ENCODE measurements at places on chromosomes 1 and 21.

DNA sequence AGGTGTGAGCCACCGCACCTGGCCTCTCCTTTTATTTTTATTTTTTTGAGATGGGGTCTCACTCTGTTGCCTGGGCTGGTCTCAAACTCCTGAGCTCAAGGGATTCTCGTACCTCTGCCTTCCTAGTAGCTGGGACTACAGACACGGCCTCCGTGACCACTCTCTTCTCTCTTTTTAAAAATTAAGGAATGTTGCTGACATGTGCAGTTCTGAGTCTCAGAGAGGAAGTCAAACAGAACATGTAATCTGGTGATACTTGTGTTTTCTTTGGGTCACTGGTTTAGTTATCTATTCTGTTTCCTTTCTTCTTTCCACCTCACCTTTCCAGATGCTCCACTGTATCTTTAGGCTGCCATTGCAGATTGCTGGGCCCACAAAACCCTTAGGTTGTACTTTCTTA lies 2.7 kb downstream of the WDTC1 start:
- H3K4me1 ChIP-seq = peaks cover 28% of the 10 kb centered on the region
- no peaks in the 10 kb centered on the region for H3K27me3 ChIP-seq
- no peak for DNase-seq
- no peak overlapping the region for H3K4me3 ChIP-seq
- H3K27ac ChIP-seq = no peak overlapping the region

DNA sequence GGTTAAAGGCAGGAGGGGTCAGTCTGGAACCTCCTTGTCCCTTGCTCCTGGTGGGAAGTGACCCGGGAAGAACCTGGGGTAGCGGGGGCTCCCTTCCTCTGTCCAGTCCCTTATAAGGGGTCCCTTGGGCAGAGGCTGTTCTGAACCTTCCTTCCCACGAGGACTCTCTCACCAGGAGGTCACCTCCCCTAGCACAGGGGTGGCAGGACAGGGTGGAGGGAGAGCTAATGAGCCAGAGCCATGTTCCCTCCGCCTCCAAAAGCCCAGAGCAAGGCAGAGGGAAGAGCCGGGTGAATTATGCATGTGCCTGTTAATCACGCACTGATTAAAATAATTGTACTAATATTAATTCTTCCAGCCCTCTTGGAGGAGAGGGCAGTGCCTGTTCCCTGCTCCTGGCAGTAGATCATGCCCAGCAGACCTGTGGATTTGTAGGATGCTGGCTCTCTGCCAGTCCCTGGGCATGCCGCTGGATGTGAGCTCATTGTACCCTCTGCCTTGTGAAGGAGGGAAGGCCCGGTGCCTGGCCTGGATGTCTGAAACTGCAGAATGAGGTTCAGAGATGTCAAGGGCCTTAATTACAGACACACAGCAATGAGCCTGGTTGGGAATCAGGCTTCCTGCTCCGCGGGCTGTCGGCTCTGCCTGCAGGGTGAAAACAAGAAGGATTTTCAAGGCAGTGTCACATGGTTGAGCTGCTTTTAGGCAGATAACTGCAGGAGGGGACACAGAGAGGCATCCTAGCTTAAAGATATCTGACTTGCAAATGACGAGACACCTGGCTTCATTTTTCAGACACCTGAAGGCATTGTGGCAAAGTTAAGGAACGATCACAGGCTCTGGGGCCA lies 68.2 kb downstream of the IGSF21 start:
- no peaks in the 10 kb centered on the region for H3K4me1 ChIP-seq
- H3K36me3 ChIP-seq = no peaks in the 10 kb centered on the region
- H3K27me3 ChIP-seq = peaks cover 52% of the 10 kb centered on the region
- H3K4me3 ChIP-seq = no peak overlapping the region

GRCh38 chr1:53265581-53265980 lies 27.3 kb upstream of the MAGOH start:
- H3K4me3 ChIP-seq = no peak overlapping the region
- H3K27ac ChIP-seq = no peak overlapping the region
- peaks cover 6% of the 10 kb centered on the region for H3K4me1 ChIP-seq
- H3K27me3 ChIP-seq = no peaks in the 10 kb centered on the region
- no peak for DNase-seq

DNA sequence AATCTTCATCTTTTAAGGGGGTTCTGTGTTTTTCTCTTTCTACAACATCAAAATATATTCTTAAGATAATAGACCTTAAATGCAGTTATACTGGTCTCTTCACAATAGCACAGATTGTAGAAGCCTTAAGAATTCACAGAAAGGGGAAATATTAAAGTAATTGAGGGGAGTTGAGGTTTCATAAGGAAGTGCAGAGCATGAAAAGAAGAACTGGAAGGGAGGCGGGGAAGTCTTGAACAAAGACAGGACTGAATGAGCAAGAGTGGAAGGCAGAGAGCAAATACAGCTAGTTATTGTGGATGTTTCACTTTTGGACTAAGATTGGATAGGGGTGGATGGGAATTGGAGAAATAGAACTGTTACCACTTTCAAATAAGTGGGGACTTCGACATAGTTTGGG lies 67.7 kb downstream of the PTGER3 start:
- H3K27ac ChIP-seq = no peak overlapping the region
- DNase-seq = no peak
- H3K36me3 ChIP-seq = no peaks in the 10 kb centered on the region
- no peaks in the 10 kb centered on the region for H3K4me1 ChIP-seq
- H3K4me3 ChIP-seq = no peak overlapping the region

- no peak for DNase-seq
- H3K36me3 ChIP-seq = peaks cover 2% of the 10 kb centered on the region
- H3K4me3 ChIP-seq = no peak overlapping the region
- H3K27ac ChIP-seq = no peak overlapping the region
- H3K4me1 ChIP-seq = peaks cover 13% of the 10 kb centered on the region
These were observed 77.5 kb downstream of the SPSB1 start for GRCh38 chr1:9369964-9370788.

DNA sequence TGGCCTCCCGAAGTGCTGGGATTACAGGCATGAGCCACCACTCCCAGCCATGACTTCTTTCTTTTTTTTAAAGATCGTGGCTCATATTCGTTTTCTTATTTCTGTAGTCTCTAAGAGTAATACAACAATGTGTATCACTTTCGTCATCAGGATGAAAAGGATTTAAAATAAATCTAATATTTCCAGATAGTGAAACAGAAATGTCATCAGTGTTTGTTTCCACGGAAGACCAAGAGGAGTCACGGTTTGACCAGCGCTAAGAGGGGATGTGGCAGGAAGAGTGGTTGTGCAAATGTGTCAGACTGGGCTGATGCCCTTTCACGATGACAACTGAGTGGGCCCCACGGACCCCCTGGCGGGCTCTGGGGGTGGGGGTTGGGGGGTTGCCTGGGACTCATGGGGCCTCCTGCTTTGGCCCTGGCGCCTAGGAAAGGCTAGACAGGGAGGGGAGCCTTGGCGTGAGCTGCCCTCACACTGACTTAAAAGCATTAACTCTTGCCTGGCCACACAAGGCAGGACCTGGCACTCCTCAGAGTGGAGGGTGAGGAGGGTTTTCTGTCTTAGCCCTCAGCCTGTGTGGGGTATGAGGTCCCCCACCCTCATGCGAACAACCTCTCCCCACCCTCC lies 8.4 kb downstream of the SOX13 start:
- DNase-seq = no peak
- H3K4me1 ChIP-seq = peaks cover 5% of the 10 kb centered on the region
- H3K27ac ChIP-seq = no peak overlapping the region
- no peak overlapping the region for H3K4me3 ChIP-seq

GRCh38 chr1:181021159-181021558 lies 1.5 kb downstream of the STX6 start:
- peaks cover 7% of the 10 kb centered on the region for H3K36me3 ChIP-seq
- H3K27ac ChIP-seq = peak overlapping the region; percentile 86
- peaks cover 44% of the 10 kb centered on the region for H3K4me1 ChIP-seq
- H3K27me3 ChIP-seq = peaks cover 15% of the 10 kb centered on the region
